ENCODE measurements at places on chromosomes 7 and 10. TPM values are rescaled to one million over a fixed set of nuclear protein-coding genes. Genes with fewer than 3 reads are reported as not detected.

DNA sequence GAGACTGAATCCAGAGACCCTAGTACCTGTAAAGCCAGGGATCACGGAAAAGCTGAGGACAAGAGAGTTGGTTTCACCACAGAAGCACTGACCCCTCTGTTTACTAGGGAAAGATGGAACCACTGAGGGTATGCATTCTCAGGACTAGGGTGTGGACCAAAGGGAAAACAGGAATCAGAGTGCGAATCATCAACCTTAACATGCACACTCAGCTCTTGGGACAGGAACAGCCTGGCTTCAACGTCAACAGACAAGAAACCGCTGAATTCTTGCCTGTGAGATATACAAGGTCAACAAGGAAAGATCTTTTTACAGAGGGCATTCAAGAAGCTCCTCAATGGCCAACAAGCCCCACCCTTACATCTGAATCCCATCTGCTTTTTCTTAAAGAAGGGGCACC is 14.9 kb downstream of the TNRC18 start:
- H3K27me3 ChIP-seq = peaks cover 9% of the 10 kb centered on the region
- no peaks in the 10 kb centered on the region for H3K4me1 ChIP-seq
- H3K36me3 ChIP-seq = no peaks in the 10 kb centered on the region
- H3K27ac ChIP-seq = no peak overlapping the region
- DNase-seq = no peak
- H3K4me3 ChIP-seq = no peak overlapping the region

MYOF gene
- 40.0 TPM for total RNA-seq

OGDH gene
- 80.3 TPM for total RNA-seq

DNA sequence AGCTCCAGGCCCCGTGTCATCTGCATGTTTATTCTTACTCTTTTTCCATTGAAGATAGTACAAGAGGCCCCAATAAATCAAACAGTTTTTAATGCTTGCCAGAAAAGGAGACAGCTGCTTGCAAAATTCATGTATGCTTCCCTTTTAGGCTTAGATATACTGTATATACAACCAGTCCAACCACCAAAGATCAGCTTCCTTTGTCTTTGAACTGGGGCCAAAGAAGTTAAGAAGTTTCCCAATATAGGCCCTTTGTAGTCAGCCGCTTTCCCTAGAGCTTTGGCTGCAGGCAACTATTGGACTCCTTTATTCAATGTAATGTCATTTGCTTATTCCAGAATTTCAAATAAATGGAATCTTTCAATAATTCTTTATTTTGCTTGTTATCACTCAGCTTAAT is 1395.0 kb downstream of the GATA3 start:
- no peak overlapping the region for H3K27ac ChIP-seq
- DNase-seq = no peak
- no peaks in the 10 kb centered on the region for H3K4me1 ChIP-seq
- no peaks in the 10 kb centered on the region for H3K36me3 ChIP-seq

CTAGE8 gene
- total RNA-seq = 1.1 TPM

MRC1 gene
- total RNA-seq = 0.05 TPM

GRCh38 chr10:53223851-53224250 is 451.3 kb upstream of the MBL2 start:
- no peak for DNase-seq
- H3K36me3 ChIP-seq = no peaks in the 10 kb centered on the region
- no peaks in the 10 kb centered on the region for H3K4me1 ChIP-seq
- no peaks in the 10 kb centered on the region for H3K27me3 ChIP-seq
- H3K27ac ChIP-seq = no peak overlapping the region
- H3K4me3 ChIP-seq = no peak overlapping the region

All from activated CD4-positive, alpha-beta T cell treated with anti-CD3 and anti-CD28 coated beads for 36 hours (primary cell).